ENCODE measurements at places on chromosomes 7 and 10.

DNA sequence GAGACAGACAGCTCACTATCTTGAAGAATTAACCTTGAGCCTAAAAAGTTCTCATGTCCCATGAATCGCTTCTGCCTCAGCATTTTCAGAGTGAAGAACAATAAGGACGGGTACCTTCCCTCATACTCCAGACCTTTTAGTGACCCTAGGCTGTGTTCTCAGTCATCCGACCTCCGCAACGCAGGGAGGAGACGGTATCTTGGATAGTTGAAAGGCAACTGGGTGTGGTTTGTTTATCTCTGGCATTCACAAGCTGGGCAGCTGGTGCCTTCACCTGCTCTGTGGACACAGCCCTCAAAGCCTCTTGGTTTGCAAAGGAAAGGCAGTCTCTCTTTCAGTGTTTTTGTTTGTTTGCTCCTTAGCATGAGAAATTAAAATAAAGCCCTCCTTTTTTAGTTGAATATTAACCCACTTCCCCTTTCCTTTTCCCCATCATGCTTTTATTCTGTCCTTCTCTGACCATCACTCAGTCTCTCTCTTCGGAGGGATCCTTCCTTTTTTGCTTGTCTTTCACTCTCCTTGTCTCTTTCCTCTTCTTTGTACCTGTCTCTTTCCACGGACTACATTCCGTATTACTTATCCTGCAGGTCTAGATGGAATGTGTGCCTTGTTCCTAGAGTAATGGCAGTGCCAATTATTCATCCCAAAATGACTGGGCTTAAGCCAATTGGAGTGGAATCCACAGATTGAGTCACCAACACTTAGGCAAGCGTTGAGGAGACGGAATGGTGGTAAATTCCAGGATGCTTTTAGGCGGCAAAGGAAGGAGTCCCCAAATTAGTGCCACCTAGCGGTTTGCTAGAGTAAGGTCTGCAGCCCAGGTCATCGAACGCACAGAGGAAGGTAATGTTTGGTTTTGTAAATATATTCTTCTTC, 45.8 kb downstream of the PRR15 start:
- DNase-seq, result peak; percentile 83

- peak; percentile 70 for DNase-seq
Observed at GRCh38 chr7:158549616-158550393, 37.8 kb downstream of the PTPRN2 start.

- peak; percentile 14 for DNase-seq
Observed at GRCh38 chr7:142801601-142802295, 31.0 kb downstream of the PRSS2 start.

GRCh38 chr10:119541459-119542356, 811 bp downstream of the RGS10 start:
- DNase-seq, result peak; percentile 66

DNA sequence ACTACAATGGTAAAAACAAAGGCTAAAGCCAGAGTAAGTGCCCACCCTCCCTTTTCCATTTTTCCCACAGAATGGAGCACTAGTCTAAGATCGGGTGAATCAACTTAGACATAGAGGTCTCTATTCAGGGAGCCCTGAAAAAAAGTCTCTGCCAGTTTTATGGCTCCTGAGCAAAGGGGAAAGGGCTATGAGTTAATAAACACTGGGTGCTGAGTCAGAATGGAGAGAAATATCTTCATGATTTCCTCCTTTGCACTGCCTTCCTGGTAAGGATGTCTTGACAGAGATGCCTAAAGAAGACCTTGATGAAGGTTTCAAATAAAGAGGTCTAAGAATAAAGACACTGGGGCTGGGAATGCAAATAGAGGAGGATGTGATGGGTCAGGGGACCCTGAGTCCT, 607.4 kb upstream of the MBL2 start:
- DNase-seq, result no peak

DNA sequence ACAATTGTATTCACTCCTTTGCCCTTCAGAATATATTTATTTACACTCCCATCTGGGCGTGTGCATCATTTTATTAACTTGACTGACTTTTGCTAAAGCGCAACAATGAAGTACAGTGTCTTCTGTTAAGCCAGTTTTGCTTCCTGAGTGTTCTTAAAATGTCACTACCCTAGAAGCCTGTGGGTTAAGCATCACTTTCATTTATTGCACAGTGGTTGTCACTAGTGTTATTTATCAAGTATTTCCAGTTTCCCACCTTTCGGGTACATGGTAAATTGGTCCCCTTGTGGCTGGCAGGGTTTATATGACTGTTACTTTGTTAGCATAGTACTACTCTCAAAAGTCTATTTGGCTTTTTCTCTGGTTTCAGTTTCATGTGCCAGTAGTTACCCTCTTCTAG, 3.3 kb downstream of the HILPDA start:
- DNase-seq, result no peak
